ENCODE measurements at places on chromosomes 4 and X.

DNA sequence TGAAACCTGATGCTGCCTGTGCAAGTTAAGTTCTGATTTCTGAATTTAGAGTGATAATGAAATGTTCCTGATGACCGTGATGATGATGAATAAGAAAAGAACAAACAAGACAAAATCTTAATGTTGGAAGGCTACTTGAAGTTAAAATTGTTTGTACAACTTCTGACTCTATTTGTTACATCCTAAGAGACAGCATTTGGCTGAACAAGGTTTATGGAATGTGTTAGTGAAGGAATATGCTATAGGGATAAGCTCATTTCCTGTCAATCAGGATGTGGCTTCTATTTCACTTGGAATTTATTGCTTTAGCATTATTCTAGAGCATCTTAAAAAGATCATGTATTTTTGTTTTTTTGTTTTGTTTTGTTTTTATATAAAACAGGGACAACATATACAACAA is 267.5 kb downstream of the FAT4 start:
- no peak for DNase-seq

GRCh38 chrX:143340190-143340589 is 177.1 kb downstream of the SPANXN3 start:
- DNase-seq: no peak

DNA sequence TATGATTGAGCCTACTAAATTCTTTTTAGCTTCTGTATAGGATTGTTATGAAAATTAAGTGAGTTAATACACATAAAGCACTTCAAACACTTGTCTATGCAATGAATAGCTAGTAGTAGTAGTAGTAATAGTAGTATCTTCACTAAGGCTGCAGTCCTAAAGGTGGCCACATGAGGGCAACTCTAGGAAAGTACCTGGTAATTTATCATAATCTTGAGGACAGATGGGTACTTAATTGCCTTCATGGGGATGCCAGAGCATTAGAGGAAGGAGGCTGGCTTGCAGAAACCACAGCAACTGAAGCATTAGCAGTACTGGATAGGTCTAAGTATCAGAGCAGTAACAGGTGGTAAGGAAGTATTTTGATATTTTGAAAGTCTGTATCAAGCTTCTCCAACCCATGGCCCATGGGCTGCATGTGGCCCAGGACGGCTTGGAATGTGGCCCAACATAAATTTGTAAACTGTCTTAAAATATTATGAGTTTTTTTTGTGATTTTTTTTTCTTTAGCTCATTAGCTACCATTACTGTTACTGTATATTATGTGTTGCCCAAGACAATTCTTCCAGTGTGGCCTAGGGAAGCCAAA is 17.3 kb downstream of the NIPAL1 start:
- DNase-seq: no peak

GRCh38 chr4:143336781-143337599 is at the start of gene GAB1:
Gene GAB1 (plus strand): TSS chr4:143336876. CDS start chr4:143337189, 313 bp downstream.
- DNase-seq: peak; percentile 76

GRCh38 chr4:56450342-56450741 is 14.3 kb downstream of the PAICS start:
- DNase-seq: no peak

DNA sequence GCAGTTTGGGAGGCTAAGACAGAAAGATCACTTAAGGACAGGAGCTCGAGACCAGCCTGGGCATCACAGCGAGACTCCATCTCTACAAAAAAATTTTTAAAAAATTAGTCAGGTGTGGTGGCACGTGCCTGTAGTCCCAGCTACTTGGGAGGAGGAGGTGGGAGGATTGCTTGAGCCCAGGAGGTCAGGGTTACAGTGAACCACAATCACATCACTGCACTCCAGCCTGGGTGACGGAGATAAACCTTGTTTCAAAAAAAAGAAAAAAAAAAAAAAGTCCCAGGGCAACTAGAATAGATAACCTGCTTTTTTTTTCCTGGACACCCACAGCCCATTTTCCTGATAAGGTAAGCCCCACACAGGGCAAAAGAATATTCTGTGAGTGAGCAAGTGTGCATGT is 96.3 kb downstream of the C4orf51 start:
- DNase-seq: no peak

DNA sequence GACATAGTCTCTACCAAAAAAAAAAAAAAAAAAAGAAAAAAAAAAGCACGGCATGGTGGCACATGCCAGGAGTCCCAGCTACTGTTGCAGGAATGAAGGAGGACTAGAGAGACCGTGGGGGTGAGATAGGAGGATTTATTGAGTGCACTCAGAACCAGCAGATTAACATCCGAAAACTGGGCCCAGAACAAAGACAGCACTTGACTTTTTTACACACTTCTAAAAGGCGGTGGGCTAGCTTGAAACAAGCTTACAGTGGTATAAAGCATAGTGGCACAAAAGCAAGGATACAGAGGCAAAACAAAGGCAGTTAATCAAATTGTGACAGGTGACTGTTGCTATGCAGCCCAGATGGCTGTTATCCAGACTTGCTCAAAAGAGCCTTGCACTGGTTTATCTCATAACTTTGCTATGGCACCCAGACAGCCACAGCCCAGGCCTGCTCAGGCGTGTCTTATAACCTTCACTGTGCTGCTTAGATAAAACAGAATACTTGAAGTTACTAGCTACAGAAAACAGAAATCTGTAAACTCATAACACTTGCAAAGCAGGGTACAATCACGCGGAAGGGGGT is 9.9 kb upstream of the PI4K2B start:
- DNase-seq: no peak

GRCh38 chr4:152193059-152193458 is 342.8 kb downstream of the FBXW7 start:
- no peak for DNase-seq

DNA sequence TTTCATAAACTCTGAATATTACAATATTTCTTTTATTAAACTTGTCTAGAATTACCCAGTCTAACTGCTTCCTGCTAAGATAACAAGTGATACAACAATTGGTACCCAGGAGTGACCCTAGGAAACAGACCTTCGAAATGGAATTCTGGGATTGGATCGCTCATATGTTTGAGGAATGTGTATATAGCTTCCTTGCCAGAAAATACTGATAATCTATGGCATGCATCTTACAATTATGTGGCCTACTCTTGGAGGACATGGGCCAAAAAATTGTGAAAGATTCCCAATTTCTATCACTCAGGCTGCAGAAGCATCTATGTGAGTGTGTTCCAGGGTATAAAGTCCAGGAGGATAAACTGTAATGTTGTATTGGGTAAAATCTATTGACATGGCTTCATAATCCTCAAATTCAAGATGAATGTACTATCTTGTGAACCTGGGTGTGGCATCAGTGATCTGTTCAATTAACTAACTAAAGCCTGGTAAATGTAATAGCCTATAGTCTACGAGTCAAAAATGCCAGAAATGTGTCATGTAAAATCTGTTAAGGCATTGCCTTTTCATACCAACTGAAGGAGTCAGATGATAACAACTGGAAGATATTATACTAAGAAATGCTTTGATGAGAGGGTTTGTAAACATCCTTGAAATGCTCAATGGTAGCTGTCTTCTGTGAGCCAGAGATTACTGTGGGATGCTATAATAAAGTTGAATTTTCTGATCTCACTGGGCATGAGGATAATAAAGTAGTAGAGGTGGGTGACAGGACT is 1499.3 kb downstream of the PCDH7 start:
- no peak for DNase-seq

GRCh38 chrX:135484641-135485289 is 35.7 kb upstream of the INTS6L start:
- DNase-seq: peak; percentile 12

DNA sequence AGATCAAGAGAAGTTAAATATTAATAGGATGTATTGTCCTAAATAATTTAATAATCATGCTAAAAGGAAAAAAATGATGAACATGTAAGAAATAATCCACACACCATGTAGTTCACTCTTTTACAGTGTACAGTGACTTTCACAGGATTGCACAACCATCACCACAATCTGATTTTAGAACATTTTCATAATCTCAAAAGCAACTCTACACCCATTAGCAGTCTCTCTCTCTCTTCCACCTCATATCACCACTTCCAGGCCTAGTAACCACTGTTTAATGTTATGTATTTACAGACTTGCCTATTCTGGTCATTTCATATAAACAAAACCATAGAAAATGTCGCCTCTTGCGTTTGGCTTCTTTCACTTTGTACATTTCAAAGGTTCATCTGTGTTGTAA is 153.4 kb downstream of the FSTL5 start:
- DNase-seq: no peak

DNA sequence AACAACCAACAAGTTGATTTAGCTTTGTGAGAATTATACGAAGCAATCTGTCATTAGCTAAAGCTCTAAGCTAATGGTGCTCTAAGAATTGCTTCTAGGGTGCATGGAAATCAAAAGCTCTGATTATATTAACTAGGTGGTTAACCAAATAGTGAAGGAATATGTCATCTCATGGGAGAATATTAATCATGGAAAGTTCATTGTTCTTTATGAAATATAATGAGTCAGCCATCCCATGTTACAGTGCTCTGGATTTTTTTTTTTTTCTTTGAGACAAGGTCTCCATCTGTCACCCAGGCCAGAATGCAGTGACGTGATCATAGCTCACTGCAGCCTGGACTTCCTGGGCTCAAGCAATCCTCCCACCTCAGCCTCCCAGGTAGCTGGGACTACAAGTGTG is 10.5 kb downstream of the DCAF8L2 start:
- no peak for DNase-seq

DNA sequence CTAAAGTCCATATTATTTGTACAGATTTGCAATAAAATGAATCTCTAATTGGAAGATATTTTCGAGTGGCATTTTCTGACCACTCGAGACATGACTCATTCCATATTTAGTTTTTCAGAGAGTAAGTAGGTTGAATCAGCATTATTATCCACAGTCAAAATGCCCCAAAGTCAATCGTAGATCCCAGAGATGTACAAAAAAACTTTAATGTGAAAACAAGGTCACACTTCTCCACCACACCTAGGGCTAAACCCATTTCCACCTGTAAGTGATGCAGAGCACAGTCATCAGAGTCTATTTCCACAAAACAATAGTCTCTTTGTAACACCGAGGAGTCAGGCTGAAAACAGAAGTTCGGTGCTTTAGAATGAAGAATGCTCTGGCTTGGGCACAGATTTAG is 117.1 kb upstream of the TENM3 start:
- DNase-seq: no peak

- DNase-seq: no peak
Measured at GRCh38 chrX:429266-429825, 42.6 kb upstream of the PPP2R3B start.

GRCh38 chrX:79096145-79096556 is 48.3 kb upstream of the GPR174 start:
- DNase-seq: no peak

GRCh38 chr4:109764376-109764775 is 34.5 kb upstream of the PLA2G12A start:
- DNase-seq: no peak

DNA sequence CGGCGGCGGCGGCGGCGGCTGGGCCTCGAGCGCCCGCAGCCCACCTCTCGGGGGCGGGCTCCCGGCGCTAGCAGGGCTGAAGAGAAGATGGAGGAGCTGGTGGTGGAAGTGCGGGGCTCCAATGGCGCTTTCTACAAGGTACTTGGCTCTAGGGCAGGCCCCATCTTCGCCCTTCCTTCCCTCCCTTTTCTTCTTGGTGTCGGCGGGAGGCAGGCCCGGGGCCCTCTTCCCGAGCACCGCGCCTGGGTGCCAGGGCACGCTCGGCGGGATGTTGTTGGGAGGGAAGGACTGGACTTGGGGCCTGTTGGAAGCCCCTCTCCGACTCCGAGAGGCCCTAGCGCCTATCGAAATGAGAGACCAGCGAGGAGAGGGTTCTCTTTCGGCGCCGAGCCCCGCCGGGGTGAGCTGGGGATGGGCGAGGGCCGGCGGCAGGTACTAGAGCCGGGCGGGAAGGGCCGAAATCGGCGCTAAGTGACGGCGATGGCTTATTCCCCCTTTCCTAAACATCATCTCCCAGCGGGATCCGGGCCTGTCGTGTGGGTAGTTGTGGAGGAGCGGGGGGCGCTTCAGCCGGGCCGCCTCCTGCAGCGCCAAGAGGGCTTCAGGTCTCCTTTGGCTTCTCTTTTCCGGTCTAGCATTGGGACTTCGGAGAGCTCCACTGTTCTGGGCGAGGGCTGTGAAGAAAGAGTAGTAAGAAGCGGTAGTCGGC is 528 bp downstream of the FMR1 start:
- peak; percentile 40 for DNase-seq

GRCh38 chrX:103063191-103063845 is 653 bp downstream of the BEX1 start:
- peak; percentile 45 for DNase-seq

DNA sequence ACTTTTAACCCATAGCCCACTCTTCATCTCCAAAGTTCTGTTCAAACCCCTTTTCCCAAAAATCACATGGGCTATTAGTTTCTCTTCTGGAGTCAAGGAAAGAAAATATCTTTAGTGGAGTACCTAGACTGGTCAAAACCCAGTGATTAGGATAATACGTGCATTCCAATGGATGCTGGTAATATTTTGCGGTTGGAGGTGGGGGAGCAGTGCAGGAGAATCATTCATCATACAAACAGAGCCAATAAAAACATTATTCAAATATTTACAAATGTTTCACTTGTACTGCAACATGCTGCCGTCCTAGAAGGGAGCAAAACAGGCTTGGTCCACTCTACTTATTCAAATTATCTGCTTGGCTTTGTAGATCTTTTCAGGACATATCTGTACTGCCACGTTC is 57.2 kb upstream of the RAB9B start:
- DNase-seq: no peak

GRCh38 chrX:108664701-108665100 is 71.7 kb downstream of the IRS4 start:
- no peak for DNase-seq

GRCh38 chr4:90226734-90227133 is 99.5 kb downstream of the CCSER1 start:
- DNase-seq: no peak

- DNase-seq: no peak
Measured at GRCh38 chr4:53098681-53099121, 236.6 kb downstream of the RASL11B start.

- no peak for DNase-seq
Measured at GRCh38 chr4:170339522-170339921, 249.8 kb upstream of the AADAT start.

DNA sequence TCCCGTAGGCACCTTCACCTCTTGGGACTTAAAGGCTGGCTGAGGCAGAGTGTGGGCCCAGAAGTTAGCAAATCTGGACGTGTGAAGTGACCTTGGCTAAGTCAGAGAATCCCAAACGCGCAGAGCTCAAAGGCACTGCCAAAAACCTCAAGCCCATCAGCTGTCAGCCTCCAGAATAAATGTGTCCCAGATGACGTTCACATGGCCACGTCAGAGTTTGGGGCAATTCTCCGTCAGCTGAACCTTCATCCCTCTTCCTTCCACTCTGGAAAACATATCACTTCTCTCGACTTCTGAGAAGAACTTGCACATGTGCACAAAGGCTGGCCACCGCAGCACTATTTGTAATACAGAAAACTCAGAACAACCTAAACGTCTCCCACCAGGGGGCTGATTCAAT is 35.7 kb upstream of the APLN start:
- DNase-seq: no peak

GRCh38 chr4:65021737-65022136 is 612.5 kb upstream of the TECRL start:
- no peak for DNase-seq

- DNase-seq: no peak
Measured at GRCh38 chr4:184318852-184319251, 101.2 kb upstream of the ENPP6 start.

Measured in left kidney (tissue), 8 donors.